ENCODE measurements at places on chromosomes 16 and 17.

DNA sequence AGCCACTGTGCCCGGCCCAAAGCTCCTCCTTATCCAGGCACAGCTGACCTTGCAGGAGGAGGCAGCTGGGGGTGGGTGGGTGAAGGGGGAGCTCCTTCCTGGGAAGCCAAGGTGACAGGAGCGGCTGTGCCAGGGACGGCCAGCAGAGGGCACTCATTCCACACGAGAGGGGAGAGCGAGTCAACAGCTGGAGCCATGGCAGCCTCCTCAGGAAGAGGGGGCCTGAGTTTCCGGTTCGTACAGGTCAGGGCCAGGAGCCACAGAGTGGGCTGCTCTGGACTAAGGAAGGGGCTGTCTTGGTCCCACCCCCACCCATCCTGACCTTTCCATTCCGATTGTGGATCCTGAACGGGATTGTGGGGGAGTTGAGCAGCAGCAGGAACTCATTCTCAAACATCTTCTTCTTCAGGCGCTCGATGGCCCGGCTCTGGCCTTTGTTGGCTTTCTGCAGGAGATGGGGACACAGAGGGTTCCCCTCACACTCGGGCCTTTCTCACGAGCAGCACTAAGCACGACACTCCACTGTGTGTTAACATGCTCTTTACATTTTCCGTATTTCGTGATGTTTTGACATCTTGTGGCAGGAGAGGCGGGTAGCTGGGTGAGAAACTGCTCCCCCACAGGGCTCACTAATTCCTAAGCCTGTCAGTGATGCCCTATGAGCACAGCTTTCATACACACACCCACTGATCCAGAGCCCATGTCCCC lies 61.6 kb downstream of the TIMM22 start:
- peak; percentile 41 for DNase-seq

GRCh38 chr17:19716108-19717030 lies at the start of gene SLC47A2:
Gene SLC47A2, minus strand, starts transcription at chr17:19716584. Its CDS starts 29 bp downstream, at chr17:19716555.
- no peak for DNase-seq

DNA sequence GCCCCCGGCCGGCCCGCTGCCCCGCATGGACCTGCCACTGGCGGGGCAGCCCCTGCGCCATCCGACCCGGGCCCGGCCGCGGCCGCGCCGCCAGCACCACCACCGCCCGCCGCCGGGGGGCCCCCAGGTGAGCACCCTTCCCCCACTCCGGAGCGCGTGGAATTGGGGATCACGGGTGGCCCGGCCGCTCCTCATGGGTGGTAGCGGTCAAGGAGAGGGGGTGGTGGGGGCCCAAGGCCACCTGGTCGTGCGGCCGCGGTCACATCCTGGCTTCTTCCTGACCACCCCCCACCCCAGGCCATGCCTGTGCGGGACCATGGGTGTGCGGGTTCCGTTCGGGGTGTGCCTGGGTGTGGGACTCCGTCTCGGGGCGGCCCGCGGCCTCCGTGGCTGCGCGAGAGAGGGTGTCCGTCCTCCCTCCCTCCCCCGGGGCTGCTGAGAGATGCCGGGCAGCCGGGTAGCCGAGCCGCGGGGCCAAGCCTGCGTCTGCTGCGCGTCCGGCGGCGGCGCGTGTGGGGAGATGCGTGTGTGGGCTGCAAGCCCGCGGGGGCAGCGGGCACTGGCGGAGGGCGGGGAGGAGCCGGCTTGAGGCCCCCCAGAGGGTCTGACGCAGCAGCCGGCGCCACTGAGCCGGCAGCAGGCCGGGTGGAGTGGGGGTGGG lies 6.8 kb downstream of the ACD start:
- DNase-seq, result no peak

DNA sequence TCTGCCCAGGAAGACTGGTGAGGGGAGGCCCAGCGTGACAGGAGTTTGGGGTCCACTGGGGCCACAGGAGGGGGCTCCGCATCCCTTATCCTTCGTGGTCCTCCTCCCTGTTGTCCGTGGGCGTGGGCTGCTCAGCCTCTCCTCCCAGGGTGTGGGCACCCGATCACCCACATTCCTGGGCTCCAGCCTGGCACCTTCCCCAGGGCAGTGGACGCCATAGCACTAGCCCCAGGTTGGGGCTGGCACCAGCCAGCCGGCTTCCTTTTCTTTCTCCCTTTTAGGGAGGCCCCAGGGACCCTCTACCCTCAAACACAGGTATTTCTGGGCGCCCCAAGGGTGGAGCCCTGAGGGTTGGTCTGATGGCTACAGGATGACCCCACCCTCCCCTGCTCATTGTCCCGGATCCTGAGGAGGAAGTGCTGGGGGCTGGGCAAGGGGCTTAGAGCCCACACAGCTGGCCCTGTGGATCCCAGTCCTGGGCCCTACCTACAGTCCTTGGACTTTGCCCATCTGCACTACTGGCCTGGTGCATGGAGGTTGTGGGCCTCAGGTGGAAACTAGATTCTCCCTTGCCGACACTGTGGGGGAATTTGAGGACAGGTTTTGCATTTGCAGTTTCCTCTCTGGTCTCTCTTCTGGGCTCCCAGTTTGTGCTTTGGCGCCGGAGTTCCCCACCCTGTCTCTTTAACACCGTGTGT lies 1.1 kb downstream of the KIF1C start:
- no peak for DNase-seq

GRCh38 chr17:8632061-8632460 lies 1.5 kb upstream of the MYH10 start:
- no peak for DNase-seq

DNA sequence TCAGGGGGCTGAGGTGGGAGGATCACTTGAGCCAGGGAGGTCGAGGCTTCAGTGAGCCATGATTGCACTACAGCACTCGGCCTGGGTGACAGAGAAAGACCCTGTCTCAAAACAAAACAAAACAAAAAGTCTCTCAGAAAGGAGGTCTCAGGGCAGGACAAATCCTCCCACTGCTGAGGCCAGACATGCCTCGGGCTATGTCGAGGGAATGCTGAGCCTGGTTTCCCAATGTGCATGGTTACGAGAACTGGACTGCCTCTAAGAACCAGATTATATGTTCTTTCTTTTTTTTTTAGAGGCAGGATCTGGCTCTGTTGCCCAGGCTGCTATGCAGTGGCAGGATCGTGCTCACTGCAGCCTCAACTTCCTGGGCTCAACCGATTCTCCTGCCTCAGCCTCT lies 27.6 kb downstream of the TRAP1 start:
- DNase-seq, result no peak

DNA sequence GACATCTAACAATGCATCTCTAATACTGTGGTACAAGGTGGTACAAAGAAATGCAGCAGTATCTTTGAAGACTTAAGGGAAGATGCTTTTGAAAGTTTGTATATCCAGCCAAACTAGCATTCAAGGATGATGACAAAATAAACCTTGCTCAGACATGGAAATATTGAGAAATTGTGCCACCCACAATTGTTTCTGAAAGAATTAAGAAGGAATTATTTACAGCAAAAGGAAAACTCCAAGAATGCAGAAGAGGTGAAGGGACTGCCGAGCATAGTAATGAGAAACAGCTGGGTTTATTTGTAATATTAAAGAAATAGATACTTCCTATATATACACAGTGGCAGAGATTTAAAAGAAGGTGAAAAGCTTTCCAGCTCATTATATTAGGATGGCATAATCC lies 29.5 kb downstream of the PMFBP1 start:
- DNase-seq, result no peak

GRCh38 chr17:40063187-40063771 lies 514 bp downstream of the THRA start:
- DNase-seq, result no peak

GRCh38 chr17:17063546-17064122 lies 21.4 kb downstream of the MPRIP start:
- DNase-seq, result no peak

DNA sequence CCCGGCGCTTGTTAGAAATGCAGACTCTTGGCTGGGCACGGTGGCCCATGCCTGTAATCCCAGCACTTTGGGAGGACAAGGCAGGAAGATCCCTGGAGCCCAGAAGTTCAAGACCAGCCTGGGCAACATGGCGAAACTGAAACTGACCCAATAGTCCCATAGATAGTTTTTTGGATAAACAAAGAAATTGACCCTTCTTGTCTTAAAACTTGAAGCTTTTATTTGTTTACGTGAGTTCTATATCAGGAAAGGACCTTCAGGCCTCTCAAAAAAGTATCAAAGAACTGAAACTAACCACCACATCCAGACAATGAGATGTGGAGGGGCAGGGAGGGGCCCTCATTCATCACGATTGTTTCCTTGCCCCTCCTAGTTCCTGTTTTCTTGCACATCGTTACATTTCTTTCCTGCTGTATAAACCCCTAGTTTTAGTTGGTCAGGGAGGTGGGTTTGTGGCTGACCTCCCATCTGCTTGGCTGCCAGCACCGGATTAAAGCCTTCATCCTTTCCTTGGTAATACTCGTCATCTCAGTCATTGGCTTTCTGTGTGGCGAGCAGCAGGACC lies 29.9 kb upstream of the PRM1 start:
- no peak for DNase-seq

GRCh38 chr16:12449374-12449773 lies 354.3 kb downstream of the CPPED1 start:
- no peak for DNase-seq

DNA sequence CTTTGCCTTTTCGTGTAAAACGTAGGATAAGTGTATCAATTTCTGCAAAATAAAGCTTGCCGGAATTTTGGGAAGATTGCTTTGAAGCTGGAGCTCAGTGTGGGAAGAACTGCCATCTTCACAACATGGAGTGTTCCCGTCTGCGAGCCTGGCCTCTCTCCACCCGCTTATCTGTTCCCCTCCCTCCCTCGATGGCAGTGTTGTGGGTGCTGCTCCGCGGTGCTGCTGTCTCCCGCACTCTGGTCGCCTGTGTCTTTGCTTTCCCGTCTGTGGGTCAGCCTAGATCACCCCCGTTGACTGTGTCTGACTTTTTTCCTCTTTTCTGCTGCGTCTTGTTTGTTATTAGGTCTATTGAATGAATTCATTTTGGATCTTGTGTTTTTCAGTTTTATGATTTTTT lies 17.0 kb downstream of the ACSF3 start:
- DNase-seq, result no peak

GRCh38 chr17:43874293-43874692 lies 27.3 kb downstream of the CD300LG start:
- DNase-seq, result no peak

- DNase-seq, result no peak
These were observed 220.2 kb upstream of the TBX2 start for GRCh38 chr17:61179380-61179806.

DNA sequence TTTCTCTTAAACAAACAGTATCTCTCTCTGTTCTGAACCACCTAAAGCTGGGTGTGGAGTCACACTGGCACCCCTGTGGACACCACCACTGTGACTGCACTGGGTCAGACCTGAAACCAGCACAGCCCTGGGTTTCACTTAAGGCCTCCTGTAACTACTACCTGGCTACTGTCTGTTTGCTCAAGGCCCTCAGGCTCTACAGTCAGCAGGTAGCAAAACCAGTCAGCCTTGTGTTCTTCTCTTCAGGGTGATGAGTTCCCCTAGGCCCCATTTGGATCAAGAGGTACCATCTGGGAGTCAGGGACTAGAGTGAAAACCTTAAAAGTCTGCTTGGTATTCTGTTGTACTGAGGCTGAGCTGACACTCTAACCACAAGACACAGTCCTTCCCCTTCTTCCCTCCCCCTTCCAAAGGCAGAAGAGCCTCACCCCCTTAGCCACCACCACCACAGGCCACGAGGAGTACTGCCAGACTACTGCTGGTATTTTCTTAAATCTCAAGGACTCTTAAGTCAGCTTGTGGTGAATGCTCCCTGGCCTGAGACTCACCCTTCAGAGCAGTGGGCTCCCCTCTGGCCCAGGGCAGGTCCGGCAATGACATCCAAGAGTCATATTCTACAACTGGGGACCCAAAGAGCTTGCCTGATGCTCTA lies 153.2 kb upstream of the MON1B start:
- peak; percentile 11 for DNase-seq

GRCh38 chr17:75810216-75810615 lies 25.6 kb downstream of the UNK start:
- DNase-seq, result no peak

- DNase-seq, result no peak
These were observed 95.1 kb downstream of the METRNL start for GRCh38 chr17:83174362-83175118.

DNA sequence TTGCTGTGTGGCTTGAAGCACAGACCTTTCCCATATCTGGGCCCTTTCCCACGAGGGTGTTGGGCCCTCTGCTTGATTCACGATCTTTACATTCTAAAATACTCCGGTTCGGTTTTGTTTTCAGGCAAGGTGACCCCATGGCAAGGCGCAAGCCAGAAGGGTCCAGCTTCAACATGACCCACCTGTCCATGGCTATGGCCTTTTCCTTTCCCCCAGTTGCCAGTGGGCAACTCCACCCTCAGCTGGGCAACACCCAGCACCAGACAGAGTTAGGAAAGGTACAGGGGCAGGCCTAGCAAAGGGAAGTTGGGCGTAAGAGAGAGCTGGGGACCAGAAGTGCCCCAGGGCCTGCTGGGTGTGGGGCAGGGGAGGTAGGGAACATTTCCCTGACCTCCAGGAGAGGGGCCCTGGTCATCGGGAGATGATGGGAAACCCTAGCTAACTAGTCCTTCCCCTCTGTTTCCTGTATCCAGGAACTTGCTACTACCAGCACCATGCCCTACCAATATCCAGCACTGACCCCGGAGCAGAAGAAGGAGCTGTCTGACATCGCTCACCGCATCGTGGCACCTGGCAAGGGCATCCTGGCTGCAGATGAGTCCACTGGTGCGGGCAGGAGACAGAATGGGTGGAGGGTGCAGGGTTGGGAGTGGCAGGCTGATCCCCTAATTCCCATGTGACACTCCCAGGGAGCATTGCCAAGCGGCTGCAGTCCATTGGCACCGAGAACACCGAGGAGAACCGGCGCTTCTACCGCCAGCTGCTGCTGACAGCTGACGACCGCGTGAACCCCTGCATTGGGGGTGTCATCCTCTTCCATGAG lies 1.4 kb downstream of the ALDOA start:
- no peak for DNase-seq

DNA sequence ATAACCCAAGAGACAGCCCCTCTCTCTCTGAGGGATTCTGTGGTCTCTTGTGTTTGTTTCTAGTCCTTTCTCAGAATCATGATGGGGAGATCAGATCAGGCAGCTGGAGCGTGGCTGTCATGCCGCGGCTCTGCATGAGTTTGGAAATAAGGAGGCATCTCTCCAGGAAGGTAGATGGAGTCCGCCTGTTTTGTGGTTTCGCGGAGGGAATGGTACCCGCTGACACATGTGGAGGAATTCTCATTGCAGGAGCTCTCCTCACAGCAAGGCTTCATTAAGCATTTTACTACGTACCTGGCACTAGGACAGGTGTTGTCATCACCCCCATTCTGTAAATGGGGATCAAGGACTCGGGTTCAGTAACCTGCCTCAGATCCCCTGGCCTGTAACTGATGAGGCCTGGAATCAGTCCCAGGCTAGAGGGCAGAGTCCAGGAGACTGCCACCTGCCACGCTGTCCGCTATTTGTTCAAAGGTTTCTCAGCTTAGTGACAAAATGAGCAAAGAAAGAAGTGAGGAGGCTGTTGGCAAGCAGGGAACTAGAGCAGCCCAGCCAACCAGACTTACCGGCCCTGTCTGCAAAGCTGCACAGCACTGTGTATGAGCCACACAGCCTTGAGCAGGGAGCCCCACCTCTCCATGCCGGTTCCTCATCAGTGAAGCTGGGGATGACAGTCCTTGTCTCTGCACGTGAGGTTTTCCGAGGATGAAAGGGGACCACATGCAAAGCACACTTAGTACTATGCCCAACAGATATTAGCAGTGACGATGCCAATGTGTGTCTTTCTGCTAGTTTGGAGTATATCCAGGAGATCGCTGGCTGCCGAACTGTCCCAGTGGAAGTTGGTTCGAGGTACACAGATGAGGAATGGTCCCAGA lies 11.0 kb downstream of the KDM8 start:
- DNase-seq, result no peak

- no peak for DNase-seq
These were observed 444 bp downstream of the HELZ start for GRCh38 chr17:67244431-67245072.
